ENCODE measurements at places on chromosomes 7 and 10. TPM values are rescaled to one million over a fixed set of nuclear protein-coding genes. Genes with fewer than 3 reads are reported as not detected.

DNA sequence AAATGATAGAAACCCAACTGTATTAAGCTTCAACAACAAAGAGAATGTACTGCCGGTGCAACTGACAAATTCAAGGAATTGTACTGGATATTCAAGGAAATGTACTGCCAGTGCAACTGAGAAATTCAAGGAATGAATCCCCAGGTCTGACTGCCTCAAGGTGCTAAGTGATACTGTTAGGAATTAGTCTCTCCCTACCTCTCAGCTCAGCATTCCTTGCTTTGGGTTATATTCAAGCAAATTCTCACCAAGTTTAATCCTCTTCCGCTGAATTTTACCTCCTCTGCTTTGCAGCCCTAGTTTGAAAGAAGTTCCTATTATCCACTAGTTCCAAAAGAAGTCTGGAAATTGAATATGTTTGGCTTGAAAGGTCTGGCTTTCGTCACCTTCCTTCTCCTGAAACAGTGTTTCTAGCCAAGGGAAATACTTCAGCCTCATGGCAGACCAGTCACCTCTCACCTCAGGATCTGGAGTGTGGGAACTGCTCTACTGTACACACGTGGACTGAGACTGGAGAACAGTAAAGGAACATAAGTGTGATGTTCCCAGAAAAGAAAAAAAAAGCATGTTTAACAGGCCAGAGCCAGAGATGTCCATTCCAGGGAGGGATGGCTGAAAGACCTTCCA, 60.4 kb downstream of the SORCS1 start:
- DNase-seq, result no peak

- DNase-seq, result no peak
Observed at GRCh38 chr7:73812996-73813395, 17.8 kb upstream of the CLDN4 start.

- DNase-seq, result no peak
Observed at GRCh38 chr7:128398841-128399135, 11.0 kb downstream of the IMPDH1 start.

GRCh38 chr10:103396067-103396788, at the start of the genes ATP5MK and PDCD11:
Gene ATP5MK (minus strand): TSS chr10:103396475. CDS start chr10:103392457, 4,018 bp downstream.
Gene PDCD11 (plus strand): TSS chr10:103396626. CDS start chr10:103398427, 1,801 bp downstream.
- peak; percentile 98 for DNase-seq

GRCh38 chr10:78402591-78402990, 368.9 kb downstream of the RPS24 start:
- no peak for DNase-seq

Gene FGL2
- 150 TPM for total RNA-seq

GRCh38 chr7:73973091-73973490, 54.9 kb upstream of the ELN start:
- no peak for DNase-seq

DNA sequence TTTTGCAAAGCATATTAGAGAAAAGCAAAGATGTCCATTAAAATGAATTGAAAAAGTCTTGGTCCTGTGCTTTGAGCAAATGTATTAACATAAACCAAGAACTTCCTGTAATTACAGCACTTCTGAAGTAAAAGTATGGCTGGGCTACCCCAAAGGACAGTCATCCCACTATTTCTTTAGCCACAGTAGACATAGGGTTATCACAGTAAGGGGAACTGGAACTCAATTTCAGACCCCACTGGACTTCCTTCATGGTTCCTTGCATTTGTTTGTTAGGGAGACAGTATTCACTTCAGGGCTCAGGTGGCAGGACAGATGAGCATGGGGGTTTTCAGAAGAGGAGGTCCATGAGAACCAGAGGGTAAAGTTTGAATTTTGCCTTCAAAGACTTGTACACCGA, 203.1 kb upstream of the PDE1C start:
- DNase-seq, result no peak

Gene ANKRD30A
- total RNA-seq, result 0.22 TPM

Gene MLXIPL
- 54.8 TPM for total RNA-seq

Gene FFAR4
- 1.0 TPM for total RNA-seq

DNA sequence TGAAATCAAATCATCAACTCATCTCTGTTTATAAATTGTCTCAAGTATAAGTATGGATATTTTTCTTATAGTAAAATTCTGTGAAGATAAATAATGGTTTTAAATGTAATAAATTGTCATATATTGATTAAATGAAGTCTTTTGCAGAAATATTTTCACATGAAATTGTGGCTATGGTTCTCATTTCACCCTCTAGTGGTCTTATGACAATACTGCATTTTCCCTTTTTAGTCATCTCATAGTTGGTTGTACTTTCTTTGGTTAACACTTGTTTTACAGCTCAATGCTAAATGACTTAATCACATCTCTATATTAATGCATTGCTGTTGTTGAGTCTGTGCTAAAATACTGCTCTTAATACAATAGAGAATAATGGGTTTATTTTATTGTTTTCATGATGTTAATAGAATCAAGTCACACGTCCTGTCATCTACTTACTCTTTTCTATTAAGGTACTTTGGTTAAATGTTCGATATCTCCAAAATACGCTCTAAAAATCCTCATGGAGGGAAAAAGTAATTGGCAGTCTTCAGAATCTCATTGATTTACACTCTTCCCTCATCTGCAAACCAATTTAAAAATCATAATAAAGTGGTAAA, 38.0 kb upstream of the CACNA2D1 start:
- no peak for DNase-seq

DNA sequence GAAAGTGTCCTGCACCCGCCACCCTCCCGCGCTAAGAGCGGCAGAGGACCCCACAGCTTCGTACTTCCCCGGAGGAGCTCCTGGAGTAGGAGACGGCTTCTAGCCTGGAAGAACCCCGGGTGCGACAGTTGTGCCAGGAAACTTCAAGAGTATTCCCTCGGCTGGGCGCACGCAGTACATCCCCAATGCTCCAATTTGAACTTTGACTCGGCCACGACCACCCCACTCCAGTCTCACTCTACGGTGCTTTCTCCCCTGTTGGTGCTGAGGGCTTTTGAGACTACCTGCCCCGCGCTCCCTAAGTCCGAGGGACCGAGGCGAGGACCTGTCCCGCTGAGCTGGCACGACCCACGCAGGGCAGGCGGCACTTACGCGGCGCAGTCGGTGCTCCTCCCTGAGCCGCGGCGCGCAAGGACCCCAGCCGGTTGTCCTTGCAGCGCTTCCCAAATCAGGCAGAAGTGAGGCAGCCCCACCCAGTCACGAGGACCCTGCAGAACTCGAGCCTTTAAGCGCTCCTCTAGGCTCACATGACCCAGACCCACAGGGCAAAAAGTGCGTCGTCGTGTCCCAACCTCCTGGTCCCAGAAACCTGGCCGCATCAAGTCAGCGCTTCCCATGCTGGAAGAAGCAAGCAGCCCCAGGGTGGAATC, at the start of gene CPVL:
Gene CPVL, minus strand, starts transcription at position 481 of the 650 bp plus-strand sequence. CDS start 25,476 bp downstream, outside the sequence.
- peak; percentile 49 for DNase-seq

Gene CREB3L2
- total RNA-seq, result 73.0 TPM

DNA sequence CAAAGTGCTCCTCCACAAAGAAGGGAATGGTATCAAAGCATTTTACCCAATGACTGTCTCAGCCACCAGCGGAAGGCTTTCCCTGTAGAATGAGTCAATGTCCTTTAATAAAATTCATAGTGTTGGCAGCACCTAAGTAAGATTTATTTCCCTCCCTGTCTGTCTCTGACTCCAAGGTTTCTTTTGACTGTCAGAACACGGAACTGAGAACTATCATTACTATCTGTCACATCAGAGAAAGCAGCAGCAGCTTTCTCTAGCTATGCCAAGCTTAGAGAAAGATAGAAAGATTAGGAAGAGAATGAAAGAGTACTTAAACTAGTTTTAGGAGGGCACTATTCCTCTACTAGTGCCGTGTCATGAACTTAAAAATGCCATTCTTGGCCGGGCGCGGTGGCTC, 400.1 kb downstream of the SORCS1 start:
- DNase-seq, result no peak

GRCh38 chr7:111098926-111099250, 8.0 kb downstream of the LRRN3 start:
- no peak for DNase-seq

- no peak for DNase-seq
Observed at GRCh38 chr10:46329690-46330016, 42.9 kb downstream of the ANTXRL start.

DNA sequence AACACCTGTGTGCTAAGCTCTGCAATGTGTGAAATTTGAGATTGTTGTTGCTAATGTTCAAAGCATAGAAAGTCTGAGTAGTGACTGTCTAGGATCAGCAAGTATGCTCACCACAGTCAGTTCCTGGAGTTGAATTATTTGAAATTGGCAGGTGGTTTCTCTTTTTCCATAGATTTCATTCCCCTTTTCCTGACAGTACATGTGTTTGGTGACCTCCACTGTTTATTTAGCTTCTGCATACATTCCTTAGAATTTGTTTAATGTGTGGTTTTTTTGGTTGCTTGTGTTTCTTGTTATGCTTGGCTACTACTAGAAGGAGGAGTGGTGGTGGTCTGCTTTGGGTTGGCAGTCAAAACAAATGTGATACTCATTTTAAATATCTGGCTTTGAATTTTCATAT, 52.3 kb downstream of the FOXP2 start:
- no peak for DNase-seq

DNA sequence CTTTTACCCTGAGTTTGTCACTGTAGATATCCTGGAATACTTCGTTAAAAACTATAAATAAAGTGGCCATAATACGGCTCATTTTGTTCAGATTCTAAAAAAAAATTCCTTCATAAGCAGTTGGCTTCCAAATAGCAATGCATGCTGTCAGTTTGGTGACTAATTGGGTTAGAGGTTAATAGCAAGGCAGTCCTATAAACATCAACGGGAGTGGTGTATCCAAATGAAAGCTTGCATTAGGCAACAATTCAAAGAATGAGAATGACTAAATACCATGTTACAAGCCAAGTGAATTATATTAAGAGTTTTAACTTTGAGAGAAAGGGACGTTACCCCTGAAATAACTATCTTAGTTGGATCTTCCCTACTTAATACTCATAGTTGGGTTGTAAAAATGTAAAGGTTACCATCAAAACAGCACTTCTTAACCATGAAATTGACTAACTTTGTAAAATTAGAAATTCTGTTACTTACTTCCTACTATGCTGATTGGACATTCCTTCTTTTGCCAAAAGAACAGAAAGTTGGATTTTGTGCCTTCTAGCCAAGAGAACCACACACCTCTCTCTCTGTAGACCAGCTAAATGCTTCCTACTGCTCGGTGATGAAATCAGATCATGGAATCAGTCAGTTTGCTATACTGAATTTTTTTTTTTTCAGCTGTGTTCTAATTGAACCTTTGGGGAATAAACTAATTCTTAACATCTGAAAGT, 98.0 kb downstream of the KAT6B start:
- no peak for DNase-seq

DNA sequence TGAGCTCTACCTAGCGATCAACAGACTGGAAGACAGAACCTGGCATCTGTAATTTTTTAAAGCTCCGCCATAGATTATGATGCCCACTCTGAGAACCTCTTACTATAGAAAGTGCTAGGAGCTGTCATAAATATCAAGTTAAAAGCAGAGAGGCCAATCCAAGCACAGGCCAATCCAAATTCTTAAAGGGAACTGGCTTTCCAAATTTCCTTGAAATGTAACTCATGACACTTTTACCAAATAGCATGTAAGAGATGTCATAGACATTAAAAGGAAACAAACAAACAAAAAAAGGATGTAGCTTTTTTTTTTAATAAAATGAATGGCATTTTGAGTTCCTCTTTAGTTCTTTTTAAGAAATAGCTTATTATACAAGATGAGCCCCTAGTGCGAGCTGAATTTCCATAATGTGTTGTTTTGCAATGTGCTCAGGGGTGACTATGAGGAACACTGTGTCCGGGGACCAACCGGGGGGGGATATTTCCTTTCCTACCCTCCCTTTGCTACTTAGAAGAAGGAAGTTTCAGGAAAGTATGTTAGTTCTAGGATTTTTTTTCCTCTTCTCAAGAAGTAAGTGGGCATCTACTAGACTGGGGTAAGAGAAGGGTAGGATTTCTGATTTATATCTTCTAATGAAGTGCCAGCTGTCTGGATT, 23.7 kb upstream of the MRC1 start:
- DNase-seq, result no peak

GRCh38 chr10:117460846-117461765, 81.4 kb upstream of the EMX2 start:
- no peak for DNase-seq

- DNase-seq, result no peak
Observed at GRCh38 chr10:103709341-103709920, 145.9 kb downstream of the SH3PXD2A start.

Gene TFPI2
- total RNA-seq, result not detected

- DNase-seq, result no peak
Observed at GRCh38 chr7:2662273-2663120, 25.5 kb upstream of the AMZ1 start.

GRCh38 chr10:66958466-66958865, 32.6 kb downstream of the LRRTM3 start:
- no peak for DNase-seq

GRCh38 chr10:7046615-7047014, 364.2 kb downstream of the SFMBT2 start:
- no peak for DNase-seq

GRCh38 chr10:129328546-129328945, 138.5 kb upstream of the MGMT start:
- no peak for DNase-seq

Gene CALY
- 0.60 TPM for total RNA-seq

Gene PRKG1
- total RNA-seq, result 14.5 TPM

Gene SUN3
- not detected for total RNA-seq

Gene ABCB1
- 12.8 TPM for total RNA-seq

- DNase-seq, result no peak
Observed at GRCh38 chr10:12705943-12706342, 295.6 kb downstream of the CCDC3 start.

DNA sequence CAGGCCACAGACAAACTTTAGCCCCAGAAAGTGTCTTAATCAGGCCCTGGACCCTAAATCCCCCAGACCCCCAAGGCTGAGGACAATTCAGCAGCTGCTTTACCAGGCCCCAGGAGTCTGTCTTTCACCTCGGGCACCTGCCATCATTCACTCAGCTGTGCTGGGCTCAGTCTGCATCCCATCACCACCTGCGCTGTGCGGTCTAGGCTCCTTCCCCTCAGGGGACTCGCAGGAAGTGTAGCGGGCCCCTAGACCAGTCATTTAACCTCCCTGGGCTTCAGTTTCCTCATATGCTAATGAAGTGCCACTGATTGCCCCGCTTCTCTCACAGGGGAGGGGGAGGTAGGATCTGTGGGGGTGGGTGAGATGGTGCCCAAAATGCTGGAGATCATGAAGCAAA, 76.4 kb upstream of the ZMIZ1 start:
- no peak for DNase-seq

DNA sequence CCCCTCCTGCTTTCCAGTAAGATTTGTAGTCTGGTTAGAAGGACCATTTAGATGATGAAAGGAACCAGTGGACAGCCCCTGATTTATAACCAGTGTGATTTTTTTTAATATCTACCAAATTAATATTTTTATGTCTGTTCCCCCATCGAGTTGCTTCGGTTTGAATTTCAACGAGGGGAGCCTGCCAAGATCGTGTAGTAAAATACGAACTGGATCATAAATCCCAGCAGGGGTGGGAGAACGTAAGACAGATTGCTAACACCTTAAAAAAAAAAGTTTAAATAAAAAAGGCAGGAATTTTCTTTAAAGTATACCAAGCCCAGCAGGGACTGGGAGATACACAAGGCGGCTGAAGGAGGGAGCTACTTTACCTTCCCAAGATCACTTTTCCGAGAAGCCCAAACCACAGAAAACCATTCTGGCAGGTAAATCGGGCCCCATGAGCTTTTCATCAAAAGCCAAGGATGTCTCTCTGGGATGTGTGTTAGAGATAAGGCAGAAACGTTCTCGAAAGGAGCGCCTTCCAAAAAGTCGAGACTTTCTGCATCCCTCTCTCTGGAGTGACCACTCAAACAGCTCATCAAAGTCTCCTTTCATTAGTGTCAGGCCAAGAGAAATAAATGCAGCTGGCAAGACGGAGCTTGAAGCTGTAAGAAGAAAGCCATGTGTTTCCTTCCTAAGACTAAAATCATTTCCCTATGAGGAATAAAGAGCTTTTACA, 270.5 kb upstream of the NFE2L3 start:
- DNase-seq, result no peak

Gene VIPR2
- 3.0 TPM for total RNA-seq

All from tibial nerve (tissue), 4 donors.